Glutamatergic neuron (in vitro differentiated cells): ENCODE measurements at places on chromosomes 2 and 18.
A peak's percentile ranks its signal among the peaks of the same experiment; 100 is the strongest.

DNA sequence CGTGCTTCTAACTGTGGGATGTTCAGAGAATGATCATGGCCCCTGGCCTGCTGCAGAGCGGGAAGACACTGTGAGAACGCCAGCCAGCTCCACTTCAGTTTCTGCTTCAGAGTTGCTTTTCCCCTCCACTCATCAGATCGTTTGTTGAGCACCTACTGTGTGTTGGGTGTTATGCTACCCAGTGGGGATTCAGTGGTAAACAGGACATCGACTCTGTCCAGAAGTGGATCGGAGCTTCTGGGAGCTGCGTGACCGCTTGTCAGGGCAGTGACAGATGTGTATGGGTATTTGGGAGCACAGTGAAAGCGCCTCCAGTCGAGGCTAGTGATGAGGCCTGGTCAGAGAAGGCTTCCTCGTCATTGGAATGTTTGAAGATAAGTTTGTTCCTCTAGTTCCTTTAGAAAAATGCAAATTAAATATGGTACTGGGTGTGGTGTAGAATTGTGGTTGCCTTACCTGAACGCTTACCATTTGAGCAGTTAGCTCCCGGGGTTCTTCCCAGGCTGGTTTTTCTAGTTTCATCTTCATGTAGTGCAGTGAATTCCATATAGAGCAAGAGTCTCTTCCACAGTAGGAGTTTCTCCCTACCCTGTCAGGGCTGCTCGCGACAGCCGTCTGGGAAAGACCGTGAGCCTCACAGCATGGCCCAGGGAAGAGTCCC is 2.8 kb downstream of the RAB12 start:
- no peaks in the 10 kb centered on the region for H3K36me3 ChIP-seq
- no peak for DNase-seq
- H3K4me3 ChIP-seq, result peak overlapping the region; percentile 84
- H3K4me1 ChIP-seq, result peaks cover 33% of the 10 kb centered on the region
- H3K27ac ChIP-seq, result peak overlapping the region; percentile 52
- peaks cover 12% of the 10 kb centered on the region for H3K27me3 ChIP-seq

DNA sequence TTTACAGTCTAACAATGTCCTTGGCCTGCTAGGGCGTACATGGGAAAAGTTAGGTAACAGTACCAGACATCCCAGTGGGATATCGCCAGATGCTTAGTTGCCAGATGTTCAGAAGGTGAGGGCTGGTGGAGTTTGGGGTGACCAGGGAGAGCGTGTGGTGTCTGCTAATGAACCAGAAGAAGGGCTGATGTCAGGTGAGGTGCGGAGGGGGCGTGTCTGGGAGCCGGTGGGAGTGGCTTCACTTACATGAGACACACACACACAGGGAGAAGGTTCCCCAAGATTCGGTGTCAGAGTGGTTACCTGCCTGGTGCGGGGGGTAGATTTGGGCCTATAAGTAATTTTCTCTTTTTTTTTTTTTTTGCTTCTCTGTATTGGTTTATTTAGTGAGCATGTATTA is 12.2 kb downstream of the RAB31 start:
- no peak for DNase-seq
- H3K27me3 ChIP-seq, result peaks cover 3% of the 10 kb centered on the region
- H3K27ac ChIP-seq, result no peak overlapping the region

- no peaks in the 10 kb centered on the region for H3K27me3 ChIP-seq
- H3K36me3 ChIP-seq, result peaks cover 9% of the 10 kb centered on the region
- H3K4me3 ChIP-seq, result no peak overlapping the region
- no peak overlapping the region for H3K27ac ChIP-seq
These were observed 35.6 kb downstream of the CEP192 start for GRCh38 chr18:13026583-13027270.

DNA sequence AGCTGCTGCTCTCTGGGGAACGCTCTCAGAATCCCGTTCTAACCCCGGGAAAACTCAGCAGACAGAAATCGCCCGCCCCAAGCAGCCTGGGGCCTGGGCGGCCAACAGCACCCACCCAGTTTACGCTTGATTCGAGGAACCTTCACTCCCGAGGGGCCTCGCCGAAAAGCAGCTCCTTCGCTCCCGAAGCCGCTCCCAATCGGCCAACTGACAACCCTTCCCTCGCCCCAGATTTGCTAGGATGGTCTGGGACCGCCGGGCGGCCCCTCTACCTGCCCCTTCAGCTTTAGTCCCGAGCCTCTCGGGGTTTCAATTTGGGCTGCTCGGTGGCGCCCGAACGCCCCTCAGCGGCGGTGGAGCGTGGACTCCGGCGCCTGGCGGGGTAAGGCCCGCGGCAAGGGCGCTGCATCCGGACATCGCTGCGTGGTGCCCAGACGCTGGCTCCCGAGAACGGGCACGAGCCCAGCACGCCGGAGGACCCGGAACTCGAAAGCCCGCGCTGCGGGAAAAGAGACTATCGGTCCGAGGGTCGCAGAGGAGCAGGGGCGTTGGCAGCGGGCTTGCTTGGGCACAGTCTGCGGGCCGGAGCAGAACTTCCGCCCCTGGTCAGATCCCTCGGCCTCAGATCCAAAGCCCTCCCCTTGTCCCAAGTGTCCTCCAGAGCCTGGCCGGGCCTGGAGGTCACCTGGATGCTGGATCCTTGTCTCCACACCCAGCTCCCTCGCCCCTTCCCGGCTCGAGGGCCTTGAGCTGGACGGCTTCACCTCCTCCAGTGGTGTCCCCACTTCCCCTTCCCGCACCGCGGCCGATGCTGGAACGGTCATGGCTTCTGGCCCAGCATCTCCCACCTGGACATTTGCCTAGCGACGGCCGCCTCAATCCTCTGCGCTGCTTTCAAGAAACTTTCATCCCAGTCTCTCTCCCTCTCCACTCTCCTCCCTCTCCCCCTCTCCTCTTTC is 3.0 kb upstream of the OTX1 start:
- no peak overlapping the region for H3K27ac ChIP-seq
- H3K4me3 ChIP-seq, result peak overlapping the region; percentile 70

GRCh38 chr18:23484561-23485182 is 18.6 kb upstream of the RMC1 start:
- no peaks in the 10 kb centered on the region for H3K36me3 ChIP-seq
- H3K4me3 ChIP-seq, result no peak overlapping the region
- peaks cover 4% of the 10 kb centered on the region for H3K4me1 ChIP-seq

GRCh38 chr2:168974428-168974827 is 56.7 kb downstream of the ABCB11 start:
- no peak overlapping the region for H3K27ac ChIP-seq
- H3K4me3 ChIP-seq, result no peak overlapping the region
- no peaks in the 10 kb centered on the region for H3K27me3 ChIP-seq
- DNase-seq, result no peak
- H3K4me1 ChIP-seq, result peaks cover 1% of the 10 kb centered on the region

GRCh38 chr18:37674570-37674969 is 109.0 kb upstream of the CELF4 start:
- no peak overlapping the region for H3K27ac ChIP-seq
- no peak overlapping the region for H3K4me3 ChIP-seq
- DNase-seq, result no peak
- peaks cover 2% of the 10 kb centered on the region for H3K27me3 ChIP-seq
- no peaks in the 10 kb centered on the region for H3K4me1 ChIP-seq
- no peaks in the 10 kb centered on the region for H3K36me3 ChIP-seq

DNA sequence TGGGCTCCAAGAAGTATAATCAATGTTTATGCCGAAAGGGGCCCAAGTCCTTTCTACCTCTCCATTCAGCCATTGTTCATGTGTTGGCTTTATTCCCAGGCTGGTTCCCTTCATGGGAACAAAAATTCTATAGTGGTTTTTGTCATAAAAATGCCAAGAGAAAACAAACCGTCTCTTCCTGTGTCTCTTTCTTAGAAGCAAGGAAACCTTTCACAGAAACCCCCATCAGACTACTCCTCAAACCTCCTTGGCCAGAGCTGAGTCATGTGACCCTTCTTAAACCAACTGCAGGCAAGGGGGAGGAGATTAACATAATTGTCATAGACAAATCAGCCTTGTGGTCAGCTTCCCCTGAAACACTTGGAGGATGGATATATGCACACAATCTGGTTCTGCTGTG is 75.1 kb upstream of the TANK start:
- H3K4me3 ChIP-seq, result no peak overlapping the region
- no peaks in the 10 kb centered on the region for H3K36me3 ChIP-seq
- DNase-seq, result no peak
- no peaks in the 10 kb centered on the region for H3K27me3 ChIP-seq
- no peak overlapping the region for H3K27ac ChIP-seq

DNA sequence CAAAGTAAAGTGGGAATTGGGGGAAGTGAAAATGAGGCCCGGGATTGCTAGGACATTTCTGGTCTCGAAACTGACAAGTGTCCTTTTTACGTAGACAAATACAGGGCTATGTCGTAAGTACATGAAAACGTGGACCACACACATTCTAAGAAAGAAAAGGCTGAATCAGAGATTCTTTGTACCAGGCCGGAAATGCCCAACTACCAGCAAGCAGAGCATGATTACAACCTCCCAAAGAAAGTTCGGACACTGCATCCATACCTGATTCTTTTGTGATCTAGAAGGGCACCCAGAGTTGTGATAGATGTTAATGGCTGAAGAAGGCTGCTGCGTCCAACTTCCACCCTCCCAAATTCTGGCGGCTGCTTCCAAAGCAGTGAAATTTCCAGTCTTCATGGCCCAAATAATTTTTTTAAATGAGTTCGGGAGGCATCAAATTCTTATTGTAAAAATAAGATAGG is 1.7 kb downstream of the RBMS1 start:
- DNase-seq, result no peak
- peaks cover 26% of the 10 kb centered on the region for H3K4me1 ChIP-seq
- H3K36me3 ChIP-seq, result peaks cover 4% of the 10 kb centered on the region
- H3K27ac ChIP-seq, result peak overlapping the region; percentile 92

- H3K36me3 ChIP-seq, result no peaks in the 10 kb centered on the region
- DNase-seq, result peak; percentile 43
- H3K4me3 ChIP-seq, result peak overlapping the region; percentile 52
These were observed 43.4 kb upstream of the OTOF start for GRCh38 chr2:26521054-26521912.

DNA sequence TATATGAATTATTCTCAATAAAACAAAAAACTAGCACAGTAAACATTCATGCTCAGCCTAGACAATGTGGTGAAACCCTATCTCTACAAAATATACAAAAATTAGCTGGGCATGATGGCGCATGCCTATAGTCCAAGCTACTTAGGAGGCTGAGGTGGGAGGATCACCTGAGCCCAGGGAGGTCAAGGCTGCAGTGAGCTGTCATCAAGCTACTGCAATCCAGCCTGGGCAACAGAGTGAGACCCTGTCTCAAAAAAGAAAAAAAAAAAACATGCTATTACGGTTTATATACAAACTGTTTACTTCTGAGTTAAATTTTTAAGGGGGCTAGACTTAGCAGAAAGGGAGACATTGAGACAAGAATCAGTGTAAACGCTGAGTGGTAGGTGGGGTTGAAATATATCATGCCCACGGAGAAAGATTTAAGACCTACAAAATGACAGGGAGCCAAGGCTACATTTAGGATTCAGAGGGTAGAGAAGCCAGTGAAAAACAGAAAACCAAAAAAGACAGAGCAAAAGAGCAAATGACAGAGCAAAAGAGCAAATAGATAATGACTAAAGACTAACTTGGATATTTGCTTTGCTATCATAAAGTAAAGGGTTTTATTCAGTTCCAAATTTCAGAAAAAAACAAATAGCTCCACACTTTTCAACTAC is 7.5 kb downstream of the TTC32 start:
- DNase-seq, result no peak
- no peak overlapping the region for H3K27ac ChIP-seq
- peaks cover 8% of the 10 kb centered on the region for H3K4me1 ChIP-seq
- H3K27me3 ChIP-seq, result peaks cover 2% of the 10 kb centered on the region
- no peaks in the 10 kb centered on the region for H3K36me3 ChIP-seq

DNA sequence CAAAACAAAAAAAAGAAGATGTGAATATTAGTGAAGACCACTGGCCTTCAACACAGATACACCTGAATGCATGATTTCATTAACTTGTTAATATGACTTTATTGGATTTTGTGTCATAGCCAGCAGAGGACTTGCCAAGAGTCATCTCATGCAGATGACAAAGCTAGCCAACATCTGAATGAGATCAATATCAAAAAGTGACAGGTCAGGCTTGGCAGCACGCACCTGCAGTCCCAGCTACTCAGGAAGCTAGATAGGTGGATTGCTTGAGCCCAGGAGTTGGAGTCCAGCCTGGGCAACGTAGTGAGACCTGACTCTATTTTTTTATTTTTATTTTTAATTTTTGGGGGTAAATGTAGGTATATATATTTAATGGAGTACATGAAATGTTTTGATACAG is 54.5 kb upstream of the TGIF1 start:
- peaks cover 2% of the 10 kb centered on the region for H3K4me1 ChIP-seq
- no peak overlapping the region for H3K27ac ChIP-seq
- peaks cover 4% of the 10 kb centered on the region for H3K36me3 ChIP-seq
- DNase-seq, result no peak
- H3K27me3 ChIP-seq, result no peaks in the 10 kb centered on the region

DNA sequence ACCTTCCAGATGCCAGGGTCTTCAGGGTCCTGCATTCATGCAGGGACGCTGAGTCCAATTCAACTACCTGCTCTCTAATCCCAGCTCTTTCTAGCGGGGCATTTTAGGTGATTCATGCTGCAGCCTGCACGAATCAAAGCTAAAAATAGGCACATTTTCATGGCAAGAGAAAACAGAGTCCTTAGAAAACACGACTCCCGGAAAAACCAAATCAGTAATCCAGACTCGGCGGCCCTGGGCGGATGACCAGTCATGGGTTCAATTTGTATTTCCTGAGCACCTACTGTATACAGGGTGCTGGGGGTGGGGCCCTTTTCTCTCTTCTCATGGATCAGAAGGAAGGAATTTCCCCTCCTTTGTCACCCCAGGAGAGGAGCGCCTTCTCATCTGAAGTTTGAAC is 64.4 kb downstream of the LONRF2 start:
- peaks cover under 1% of the 10 kb centered on the region for H3K4me1 ChIP-seq
- no peaks in the 10 kb centered on the region for H3K36me3 ChIP-seq
- H3K27ac ChIP-seq, result no peak overlapping the region
- no peak overlapping the region for H3K4me3 ChIP-seq
- no peaks in the 10 kb centered on the region for H3K27me3 ChIP-seq
- DNase-seq, result no peak
